AG04450 (cell line): ENCODE measurements at places on chromosomes 7 and 10.

DNA sequence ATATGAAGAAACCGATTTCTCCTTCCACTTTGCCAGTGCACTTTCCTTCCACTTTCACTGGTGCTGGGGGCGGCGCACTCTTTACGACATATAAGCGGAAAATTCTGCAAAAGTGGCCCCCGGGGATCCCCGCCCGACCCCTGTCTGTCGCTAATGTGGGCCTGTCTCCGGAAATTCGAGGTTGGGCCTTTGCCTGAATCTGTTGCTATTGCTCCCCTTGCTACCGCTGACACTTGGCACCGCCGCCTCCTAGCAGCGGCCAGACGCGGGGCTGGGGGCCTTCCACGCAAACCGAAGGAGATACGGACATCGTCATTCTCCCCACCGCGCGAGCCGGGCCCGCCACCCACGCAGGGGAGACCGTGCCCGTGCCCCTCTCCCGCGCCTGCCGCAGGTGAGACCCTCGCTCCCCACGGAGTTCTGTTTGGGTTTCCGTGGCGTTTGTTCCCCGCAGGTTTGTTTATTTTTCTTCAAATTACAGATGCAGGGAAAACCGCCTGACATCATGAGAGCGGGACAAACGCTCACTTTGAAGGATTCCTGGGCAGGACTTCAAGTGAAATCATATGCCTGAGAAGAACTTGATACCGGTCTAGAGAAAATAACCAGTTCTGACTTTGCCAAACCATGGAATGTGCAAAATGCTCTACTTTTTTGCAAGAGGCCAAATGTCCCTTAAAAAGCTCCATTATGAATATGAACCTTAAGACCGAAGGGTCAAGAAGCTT is 5.0 kb downstream of the TWIST1 start:
- DNase-seq = no peak

DNA sequence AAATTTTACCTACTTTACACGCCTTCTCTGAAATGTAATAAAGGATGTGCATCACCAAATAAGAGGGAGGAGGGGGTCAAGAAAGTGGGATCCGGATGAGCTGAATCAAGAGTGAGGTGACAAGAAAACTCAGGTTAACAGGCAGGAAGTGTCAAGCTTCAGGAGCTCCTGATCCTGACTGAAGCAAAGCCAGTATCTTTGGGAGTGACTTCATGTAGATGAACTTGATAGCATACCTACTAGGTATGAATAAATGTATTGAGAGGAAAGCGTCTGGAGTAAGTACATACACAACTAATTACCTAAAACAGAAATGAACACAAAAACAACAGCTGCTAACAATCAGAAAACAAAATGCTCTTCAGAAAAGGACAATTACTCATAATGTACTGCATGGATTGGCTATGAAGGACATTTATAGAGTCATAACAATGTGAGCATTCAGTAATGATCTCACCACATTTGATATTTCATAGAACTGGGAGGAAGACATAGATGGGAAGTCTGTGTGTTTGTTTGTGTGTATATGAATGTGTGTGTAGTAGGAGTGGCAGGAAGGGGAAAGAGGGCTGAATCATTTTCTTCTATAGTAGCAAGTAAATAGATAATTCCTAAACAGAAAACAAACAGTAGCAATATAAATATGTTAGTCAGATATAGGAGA is 29.4 kb downstream of the PRKG1 start:
- DNase-seq = no peak

GRCh38 chr10:117492504-117492903 is 50.0 kb upstream of the EMX2 start:
- no peak for DNase-seq

- no peak for DNase-seq
These were observed 19.6 kb downstream of the GIMAP4 start for GRCh38 chr7:150586785-150587152.

DNA sequence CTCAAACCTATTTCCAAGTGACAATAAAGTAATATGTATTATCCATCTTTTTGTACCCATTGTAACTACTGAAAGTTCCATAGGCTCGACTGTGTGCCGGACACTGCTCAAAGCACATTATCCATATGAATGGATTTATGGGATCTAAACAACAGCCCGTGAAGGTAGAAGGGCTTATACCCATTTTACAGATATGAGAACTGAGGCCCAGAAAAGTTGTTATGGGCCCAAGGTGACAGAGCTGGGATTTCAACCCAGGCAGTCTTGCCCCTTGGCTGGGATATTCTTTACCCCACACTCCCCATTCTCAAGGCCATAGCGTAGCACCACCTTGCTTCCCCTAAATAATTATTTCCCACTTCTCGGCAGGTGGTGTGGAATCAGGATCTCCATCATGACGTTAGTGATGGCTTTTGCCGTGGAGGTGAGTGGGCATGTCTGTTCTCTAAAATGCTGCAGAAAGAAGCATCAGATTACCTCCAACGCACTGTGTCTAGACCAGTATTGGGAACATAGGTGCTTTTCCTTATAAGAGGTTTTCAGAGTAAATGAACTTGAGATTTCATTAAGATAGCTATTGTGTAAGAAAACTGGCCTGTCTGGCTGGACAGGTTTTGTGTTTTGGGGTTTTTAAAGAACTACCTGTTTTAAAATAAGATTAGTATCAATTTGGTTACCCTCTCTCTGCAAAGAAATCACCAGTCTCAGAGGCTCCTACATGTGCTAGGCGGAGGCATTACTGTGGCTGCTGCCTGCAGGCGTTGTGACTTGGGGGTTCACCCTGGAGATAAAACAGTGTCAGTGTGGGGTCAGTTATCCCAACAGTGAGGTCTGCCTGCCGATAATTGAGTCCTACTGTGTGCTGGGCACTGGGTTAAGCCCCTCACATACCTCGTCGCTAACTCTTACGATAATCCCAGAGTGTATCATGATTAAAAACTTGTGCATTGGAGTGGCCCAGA is 85.1 kb upstream of the SDK1 start:
- DNase-seq = no peak

GRCh38 chr7:5594616-5595544 is 171.2 kb upstream of the TNRC18 start:
- DNase-seq = no peak

DNA sequence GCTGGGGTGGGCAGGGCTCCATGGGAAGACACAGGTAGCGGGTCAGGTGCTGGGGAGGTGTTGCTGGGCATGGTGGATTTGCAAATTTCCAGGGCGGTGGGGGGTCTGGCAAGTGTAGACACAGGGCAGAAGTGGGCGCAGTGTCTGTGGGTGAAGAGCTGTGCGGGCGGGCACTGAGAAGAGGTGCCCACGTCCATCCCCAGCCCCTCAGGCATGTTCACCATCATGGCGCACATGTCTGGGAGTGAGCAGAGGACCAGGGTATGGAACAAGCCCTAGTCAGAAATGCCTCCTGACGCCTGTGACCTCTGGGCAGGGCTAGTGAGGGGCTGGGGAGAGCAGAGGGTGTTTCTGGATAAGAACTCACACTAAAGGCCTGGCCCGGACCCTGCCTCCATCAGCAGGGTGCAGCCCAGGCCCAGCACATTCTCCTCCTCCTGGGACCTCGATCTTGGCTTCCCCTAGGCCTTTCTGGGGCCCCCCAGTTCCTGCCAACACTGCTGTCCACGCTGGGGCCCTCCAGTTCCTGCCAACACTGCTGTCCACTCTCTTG is 612.9 kb downstream of the PTPRN2 start:
- DNase-seq = no peak

- DNase-seq = no peak
These were observed 163.8 kb downstream of the ELMO1 start for GRCh38 chr7:37284805-37285231.

DNA sequence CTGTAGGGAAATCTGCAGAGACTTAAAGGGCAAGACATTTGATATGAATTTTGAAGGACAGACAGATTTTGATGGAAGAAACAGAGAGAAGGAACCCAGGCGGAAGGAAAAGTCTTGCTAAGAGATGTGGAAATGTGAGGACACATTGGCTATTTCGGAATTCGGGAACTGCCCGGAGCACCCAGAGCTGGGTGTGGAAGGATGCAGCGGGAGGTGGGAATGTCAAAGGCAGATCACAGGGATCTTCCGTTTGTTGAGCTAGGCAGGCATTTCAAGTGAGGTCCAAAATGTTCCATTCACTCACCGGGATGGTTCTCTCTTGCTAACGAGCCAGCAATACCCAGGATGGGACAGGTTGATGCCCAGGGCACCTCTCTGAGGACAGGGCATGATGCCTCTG is 87.2 kb upstream of the CTBP2 start:
- DNase-seq = no peak

GRCh38 chr10:77853256-77853655 is 73.3 kb downstream of the DLG5 start:
- DNase-seq = no peak

- DNase-seq = no peak
These were observed 74.5 kb downstream of the INSIG1 start for GRCh38 chr7:155371884-155372781.

DNA sequence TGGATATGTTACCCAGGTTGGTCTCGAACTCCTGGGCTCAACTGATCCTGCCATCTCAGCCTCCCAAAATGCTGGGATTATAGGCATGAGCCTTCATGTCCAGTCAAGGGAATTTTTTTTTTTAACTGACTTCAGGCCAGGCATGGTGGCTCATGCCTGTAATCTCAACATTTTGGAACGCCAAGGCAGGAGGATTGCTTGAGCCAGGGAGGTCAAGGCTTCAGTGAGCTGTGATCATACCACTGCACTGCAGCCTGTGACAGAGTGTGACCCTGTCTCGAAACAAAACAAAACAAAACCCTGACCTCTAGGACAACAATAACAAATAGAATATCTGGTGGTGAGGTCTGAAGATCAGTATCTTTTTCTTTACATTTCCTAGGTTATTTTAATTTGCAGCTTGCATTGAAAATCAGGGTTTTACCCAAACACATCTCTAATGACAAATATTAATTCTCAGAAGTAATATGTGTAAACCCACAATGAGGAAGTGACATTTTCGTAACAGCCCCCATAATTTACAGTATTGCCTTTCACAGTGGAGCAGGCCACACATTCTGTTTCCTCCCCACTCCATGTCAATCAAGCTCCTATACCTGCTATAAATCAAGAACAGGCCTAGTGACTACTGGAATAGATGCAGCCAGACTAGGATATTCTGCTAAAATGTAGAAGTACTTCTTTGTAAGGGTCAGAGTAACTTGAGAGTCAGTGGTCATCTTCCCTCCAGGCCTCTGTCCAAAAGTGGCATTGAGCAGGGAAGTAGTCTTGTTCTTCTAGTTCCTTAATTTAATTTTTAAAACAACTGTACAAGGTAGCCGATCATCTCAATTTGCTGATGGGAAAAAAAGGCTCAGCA is 43.3 kb upstream of the ECHDC3 start:
- DNase-seq = no peak

GRCh38 chr10:132373241-132373955 is 23.6 kb upstream of the PWWP2B start:
- DNase-seq = no peak

GRCh38 chr7:65310761-65311160 is 62.9 kb upstream of the ZNF92 start:
- no peak for DNase-seq

DNA sequence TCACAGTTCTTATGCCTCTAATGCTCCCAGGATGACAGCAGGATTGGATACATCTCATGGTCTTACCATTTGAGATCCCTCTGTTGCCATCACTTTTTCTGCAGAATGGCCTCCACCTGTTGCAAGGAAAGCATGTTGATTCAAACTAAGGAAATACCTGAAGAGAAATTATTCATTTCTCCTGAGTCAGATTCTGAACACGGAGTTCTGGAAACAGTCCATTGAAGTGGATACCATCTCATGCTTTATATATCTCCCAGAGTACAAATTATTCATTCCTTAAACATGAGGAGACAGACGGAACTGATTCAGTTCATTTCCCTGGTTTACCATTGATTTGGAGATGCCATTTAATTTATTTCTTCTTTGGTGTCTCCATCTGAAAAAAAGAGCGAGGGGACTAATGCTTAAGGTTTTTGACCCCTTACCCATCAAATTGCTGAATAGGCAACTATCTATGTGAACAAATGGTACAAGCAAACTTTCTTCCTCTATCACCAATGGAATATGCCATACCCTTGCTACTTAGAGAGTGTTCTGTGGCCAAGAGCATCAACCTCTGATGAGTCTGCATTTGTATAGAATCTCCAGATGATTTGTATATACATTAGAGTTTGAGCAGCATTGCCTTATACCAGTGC is 305.0 kb upstream of the LRGUK start:
- no peak for DNase-seq

DNA sequence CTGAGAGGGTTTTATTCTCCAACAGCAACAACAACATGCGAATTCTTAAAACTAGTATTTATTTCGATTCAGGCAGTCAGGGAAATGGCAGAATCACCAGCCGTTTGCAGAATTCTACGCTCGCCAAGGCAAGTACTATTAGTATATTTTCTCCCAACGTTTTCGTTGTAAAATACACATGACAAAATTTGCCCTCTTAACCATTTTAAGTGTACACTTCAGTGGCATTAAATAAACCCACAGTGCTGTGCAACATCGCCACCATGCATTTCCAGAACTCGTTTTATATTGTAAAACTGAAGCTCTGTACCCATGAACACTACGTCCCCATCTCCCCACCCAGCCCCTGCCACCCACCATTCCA is 10.8 kb downstream of the EN2 start:
- no peak for DNase-seq

DNA sequence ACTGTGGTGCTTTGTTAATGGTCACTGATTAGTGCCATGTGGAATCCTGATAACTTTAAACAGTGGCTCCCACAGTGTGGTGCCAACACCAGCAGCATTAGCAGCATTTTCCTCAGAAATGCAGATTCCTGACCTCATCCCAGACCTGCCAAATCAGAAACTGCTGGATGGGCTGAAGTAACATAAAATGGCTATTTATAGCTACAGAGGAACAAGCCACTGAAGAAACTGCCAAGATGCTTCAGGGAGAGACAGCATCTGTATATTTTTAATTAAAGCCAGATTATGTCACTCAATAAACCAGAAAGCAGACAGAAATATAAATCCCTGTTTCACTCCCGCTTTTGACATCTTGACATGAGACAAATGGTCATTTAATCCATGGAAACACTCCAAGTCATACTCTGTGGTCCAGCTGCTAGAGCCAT is 178.5 kb downstream of the AMPH start:
- DNase-seq = no peak

DNA sequence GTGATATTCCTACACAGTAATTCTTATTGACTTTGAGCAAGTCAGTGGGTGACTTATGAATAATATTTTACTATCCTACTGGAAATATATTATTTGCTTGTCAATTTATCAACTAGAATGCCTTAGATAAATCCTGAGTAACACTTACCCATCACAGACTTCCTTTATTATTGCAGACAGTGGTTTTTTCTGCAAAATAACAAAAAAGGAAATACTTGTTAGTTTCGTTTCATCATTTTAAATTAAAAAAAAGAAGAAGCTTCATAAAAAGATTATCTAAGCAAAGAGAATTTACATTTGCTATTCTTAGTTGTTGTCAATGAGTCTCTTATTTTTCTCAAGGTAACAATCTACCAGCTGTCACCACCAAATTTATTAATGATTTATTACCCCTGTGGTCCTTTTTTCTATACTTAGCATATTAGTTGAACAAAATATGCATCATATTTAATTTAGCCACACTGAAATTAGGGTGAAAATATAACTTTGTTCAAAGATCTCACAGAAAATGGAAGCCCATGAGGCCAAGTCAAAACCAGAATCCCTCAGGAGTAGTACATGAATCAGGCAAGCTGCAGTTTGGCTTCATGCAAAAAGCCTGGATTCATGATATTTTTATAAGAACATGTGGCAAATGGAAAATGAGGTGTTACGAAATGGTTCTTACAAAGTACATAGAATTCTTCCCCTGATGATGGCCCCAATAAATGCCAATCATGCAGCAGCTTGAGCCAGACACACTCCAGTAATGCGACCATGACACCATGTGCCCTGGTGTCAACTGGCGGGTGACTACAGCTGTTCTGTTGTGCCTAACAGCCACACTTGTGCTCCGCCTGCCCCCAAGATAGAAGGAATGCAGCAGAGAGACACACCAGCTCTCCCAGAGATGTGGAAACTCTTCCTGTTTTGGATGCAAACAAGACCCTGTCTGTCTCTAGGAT is 132.6 kb downstream of the ELMO1 start:
- no peak for DNase-seq
